HFFc6 (cell line): ENCODE measurements at places on chromosomes 11 and 22. TPM values are rescaled to one million over a fixed set of nuclear protein-coding genes. Genes with fewer than 3 reads are reported as not detected.

Gene POU2AF3
- not detected in 3 replicates for total RNA-seq

Gene CD6
- not detected in 3 replicates for total RNA-seq

Gene CNTN5
- not detected in 2 replicates for total RNA-seq

Gene NRXN2
- 0.21 to 0.55 TPM (median 0.43 TPM) in 3 replicates for total RNA-seq

Gene MIAT
- total RNA-seq, result 0.30 to 0.89 TPM (median 0.33 TPM) in 3 replicates

DNA sequence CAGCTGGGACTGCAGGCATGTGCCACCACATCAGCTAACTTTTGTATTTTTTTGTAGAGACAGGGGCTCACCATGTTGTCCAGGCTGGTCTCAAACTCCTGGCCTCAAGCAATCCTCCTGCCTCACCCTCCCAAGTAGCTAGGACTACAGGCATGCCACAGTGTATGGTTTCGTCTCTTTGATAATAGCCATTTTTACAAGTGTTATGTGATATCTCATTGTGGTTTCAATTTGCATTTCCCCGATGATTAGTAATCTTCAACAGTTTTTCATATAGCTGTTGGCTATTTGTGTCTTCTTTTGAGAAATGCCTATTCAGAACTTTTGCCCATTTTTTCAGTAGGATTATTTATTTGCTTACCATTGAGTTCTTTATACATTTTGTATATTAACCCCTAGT lies 9.0 kb upstream of the MTMR3 start:
- DNase-seq, result no peak

- DNase-seq, result no peak
Measured at GRCh38 chr11:2740275-2740940, 40.6 kb upstream of the KCNQ1OT1 start.

GRCh38 chr11:121571506-121571905 lies 118.7 kb upstream of the SORL1-AS1 start:
- no peak for DNase-seq

DNA sequence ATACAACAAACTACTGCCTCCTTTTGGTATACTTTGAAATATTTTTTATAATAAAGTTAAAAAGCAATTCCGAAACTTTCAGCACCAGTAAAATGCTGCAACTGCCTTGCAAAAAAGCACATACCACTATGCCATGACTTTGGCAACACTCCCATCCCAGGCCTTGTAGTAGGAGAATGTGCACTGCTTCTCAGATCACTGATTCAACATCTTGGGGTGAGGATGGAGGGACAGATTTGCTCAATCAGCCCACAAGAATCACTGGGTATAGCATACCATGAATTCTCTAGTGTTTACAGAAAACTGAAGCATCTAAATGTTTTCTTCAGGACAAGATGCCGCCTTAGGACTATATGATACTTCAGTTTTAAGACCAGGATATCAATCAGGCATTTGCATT lies 14.9 kb downstream of the EIF4ENIF1 start:
- DNase-seq, result peak; percentile 83

- DNase-seq, result no peak
Measured at GRCh38 chr11:104581246-104581980, 316.8 kb downstream of the CASP12 start.

DNA sequence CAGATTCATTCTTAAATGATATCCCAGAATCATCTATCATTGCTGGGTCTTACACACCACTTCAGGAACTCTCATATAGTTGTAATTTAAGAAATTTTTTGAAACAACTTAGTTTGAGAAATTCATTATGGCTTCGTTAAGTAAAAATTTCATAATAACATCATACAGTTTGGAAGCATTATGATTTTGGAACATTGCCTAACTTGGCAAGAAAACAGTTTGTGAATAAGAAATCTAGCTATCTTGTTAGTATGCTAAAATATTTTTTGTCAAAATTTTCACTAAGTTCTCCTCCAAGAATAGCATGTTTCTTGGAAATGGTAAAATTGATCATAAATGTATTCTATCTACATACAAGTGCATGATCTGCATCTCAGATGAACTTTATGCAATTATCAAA lies 217.7 kb downstream of the CNTN5 start:
- DNase-seq, result no peak

GRCh38 chr11:127233998-127234397 lies 233.4 kb upstream of the KIRREL3 start:
- DNase-seq, result no peak

DNA sequence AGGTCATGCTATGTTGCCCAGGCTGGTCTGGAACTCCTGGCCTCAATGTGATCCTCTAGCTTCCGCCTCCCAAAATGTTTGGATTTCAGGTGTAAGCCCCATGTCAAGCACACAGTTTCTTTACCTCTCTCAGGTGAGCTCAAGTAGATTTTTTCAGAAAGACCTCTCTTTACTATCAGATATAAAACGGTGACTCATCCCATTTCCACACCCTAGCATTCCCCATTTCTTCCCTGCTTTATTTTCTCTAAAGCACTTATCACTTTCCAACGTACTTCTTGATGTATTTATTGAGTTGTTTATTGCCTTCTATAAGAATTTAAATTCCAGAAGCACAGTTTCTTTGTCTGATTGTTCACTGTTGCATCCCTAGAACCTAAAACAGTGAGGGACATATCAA lies 3.7 kb downstream of the TSG101 start:
- no peak for DNase-seq

DNA sequence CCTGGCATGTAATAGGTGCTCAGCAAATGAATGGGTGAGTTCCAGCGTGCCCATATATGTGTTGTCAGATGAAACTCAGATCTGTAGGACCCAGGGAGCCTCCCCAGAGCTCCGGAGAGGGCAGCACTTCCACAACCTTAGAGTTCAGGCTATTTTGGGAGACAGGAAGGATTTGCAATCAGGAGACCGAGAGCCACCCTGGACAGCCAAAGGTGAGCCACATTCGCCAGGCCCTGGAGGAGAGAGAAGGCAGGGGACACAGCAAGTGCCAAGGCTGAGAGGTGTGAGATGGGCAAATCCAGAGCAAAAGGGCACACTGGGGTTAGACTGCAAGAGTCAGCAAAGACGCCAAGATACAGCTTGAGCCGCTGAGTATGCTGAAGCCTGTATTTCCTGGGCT lies 66.4 kb downstream of the CD82 start:
- DNase-seq, result no peak

DNA sequence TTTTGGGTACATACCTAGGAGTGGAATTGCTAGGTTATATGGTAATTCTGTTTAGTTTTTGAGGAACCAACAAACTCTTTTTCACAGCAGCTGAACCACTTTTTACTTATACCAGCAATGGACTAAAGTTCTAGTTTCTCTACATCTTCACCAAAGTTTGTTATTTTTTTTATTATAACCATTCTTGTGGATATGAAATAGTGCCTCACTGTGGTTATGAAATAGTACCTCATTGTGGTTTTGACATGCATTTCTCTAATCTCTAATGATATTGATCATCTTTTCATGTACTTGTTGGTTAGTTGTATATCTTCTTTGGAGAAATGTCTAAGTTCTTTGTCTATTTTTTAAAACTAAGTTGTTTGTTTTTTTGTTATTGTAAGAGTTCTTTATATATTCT lies 27.2 kb downstream of the STIM1 start:
- DNase-seq, result no peak

DNA sequence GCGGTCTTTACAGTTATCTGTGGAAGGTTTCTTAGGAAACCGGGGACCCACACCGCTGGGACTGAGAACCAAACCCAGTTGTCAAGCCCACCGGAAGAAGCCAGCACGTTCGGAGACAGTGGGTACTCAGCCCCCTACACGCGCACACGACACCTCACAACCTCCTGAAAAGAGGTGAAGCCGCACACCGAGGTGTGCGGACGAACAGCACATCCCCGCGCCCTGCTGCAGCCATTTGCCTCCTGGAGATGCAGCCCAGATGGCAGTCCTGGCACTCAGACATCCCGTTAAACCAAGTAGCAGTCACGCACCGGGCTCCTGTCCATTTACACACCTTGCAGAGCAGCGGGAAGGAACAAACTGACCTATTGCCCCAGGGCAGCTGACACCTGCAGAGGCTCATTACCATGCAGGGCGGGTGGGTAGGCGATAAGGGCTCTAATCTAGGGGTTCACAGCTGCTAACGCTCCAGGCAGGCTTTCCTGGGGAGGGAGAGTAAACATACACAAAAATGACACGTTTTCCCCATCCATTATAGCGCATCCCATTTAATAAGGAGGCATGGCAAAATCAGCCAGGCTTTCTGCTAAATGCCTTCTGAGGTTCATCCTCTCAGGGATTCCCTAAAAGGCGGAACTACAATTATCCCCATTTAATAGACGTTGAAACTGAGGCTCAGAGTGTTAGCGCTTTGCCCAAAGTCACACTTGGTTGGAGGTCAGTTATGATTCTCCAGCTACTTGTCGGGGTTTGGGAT lies 864 bp upstream of the EHBP1L1 start:
- no peak for DNase-seq

GRCh38 chr11:28470180-28470579 lies 362.0 kb downstream of the METTL15 start:
- no peak for DNase-seq

GRCh38 chr22:47166446-47167016 lies 404.1 kb downstream of the TBC1D22A start:
- DNase-seq, result no peak

- DNase-seq, result no peak
Measured at GRCh38 chr22:46053563-46054090, 76.7 kb upstream of the WNT7B start.

GRCh38 chr11:94926698-94927237 lies 46.6 kb downstream of the CWC15 start:
- peak; percentile 89 for DNase-seq

DNA sequence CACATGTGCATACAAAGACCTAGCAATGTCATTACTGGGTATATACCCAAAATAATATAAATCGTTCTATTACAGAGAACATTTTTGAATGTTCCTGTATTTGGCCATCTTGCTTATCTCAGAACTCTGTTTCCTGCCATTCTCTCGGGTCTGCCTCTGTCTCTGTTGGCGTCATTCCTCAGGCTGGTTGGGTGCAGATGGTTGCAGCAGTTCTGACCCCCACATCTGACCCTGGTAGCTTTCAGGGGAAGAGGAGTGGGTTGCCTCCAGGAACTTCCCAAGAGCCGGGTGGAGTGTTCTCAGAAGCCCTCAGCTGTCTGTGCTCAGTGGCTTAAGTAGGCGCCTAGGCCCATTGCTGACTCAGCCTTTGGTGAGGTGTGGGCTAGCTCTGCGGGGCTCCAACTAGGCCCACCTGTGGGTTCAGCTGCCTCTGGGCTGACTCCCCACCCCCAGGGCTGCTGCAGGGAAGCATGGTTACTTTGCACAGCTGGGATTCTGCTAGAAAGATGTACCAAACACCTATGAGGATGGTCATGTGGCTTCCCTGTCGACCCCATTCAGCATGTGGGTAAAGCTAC lies 114.0 kb downstream of the TBC1D22A start:
- DNase-seq, result no peak

DNA sequence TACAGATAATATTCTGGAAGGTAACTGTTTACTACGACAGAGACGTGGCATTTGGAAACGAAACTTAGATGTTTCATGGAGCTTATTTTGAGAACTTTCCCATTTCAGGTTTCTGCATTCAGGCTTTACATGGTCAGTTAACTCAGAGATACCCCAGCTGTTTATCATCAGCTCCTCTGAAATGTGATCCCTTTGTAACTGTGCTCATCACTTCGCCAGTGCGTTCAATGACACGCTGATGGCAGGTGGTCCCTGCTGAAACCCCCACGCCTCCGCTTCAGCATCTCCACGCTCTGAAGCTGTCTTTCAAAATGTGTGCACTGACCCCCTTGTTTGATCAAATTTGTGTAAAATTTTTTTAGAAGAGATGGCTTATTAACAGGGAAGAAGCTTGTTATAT lies 30.5 kb downstream of the ALG12 start:
- DNase-seq, result no peak

DNA sequence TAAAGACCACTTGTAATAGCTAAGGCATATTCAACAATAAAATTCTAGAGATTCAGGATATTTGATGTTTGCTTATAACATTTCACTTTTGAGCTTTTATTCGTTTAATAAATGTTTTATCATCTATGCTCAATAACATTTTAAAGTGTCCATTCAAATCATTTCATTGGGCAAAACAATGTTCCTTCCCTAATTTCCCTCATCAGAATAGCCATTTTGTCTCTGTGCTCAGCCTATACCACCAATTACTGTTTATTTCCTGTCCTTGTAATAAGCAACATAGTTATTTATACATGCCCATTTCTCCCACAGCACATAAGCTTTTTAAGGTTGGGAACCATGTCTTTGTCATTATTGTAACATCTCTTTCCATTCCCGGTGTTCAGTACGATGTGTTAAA lies 1.3 kb upstream of the SC5D start:
- DNase-seq, result no peak

DNA sequence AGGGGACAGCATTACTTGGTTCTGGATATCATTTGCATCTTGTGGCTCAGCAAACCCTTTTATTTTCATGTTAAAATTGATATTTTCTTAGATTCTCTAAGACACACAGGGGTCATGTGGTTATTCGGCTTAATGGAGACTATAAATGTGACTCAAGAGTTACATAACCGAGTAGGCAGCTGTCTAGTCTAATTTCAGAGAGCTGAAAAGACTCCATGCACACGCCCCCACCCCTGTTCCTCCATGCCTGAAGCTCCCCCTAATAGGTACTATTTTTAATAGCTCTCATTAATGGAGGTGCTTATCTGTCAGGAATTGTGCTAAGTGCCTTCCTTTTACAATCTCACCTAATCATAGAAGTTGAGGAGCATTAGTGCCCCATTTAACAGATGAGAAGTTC lies 189.2 kb upstream of the ARHGAP20 start:
- no peak for DNase-seq

DNA sequence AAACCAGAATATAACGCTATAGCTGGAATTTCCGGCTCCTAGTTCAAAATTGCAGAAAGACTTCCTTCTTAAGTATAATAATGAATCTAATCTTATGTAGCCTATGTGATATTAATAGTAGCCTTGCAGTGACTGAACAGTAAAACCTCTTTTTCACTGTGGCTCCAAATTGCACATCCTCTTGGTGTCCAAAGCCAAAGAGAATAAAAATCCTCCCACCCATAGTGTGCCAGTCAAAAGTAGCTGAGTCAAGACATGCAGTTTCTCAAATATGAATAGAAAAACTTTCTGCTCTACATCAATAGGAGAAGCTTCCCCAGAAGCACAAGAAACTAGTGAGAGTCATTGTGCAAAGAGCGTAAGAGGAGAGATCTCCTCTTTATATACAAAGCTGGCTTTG lies 76.0 kb upstream of the PICALM start:
- DNase-seq, result no peak

- DNase-seq, result no peak
Measured at GRCh38 chr11:75241906-75242644, 1.5 kb downstream of the TPBGL start.
